Activated CD8-positive, alpha-beta T cell treated with anti-CD3 and anti-CD28 coated beads for 36 hours (primary cell): ENCODE measurements at places on chromosomes 5 and 9. TPM values are rescaled to one million over a fixed set of nuclear protein-coding genes. Genes with fewer than 3 reads are reported as not detected.
A peak's percentile ranks its signal among the peaks of the same experiment; 100 is the strongest.

- no peak for DNase-seq
Observed at GRCh38 chr5:2983583-2984300, 232.3 kb upstream of the IRX2 start.

GRCh38 chr5:92102313-92102712 is 719.2 kb upstream of the ARRDC3 start:
- DNase-seq, result no peak

DNA sequence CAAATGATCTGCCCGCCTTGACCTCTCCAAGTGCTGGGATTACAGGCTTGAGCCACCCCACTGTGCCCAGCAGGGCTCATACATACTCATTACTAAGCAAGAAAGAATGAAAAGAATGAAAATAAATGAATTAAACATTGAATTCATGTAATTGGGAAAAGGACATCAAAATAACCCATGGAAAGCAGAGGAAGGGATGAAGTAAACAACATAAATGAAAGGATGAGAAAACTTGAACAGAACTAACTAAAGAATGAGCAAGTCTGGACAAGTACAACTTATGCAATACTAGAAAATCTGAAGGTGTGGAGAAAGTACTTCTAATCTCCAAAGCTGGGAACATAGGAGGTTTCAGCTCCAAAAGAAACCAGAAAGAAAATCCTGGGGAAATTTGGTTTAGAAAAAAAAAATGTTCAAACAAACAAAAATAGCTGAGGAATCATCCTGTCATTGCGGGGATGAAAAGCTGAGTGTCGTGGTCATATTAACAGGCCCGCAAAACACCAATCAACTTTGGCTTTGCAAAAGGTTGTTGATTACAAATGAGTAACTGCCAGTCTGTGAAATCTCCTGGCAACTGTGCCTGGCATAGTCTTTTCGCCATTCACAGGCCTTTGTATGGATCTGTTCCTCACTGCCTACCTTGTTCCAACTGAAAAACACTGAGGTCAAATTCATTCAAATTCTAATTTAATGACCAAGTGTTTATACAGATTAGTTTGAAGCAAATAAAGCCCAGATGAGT is 2.3 kb upstream of the AK3 start:
- DNase-seq, result no peak

GRCh38 chr9:134858051-134858841 is 22.4 kb upstream of the FCN2 start:
- peak; percentile 73 for DNase-seq

DNA sequence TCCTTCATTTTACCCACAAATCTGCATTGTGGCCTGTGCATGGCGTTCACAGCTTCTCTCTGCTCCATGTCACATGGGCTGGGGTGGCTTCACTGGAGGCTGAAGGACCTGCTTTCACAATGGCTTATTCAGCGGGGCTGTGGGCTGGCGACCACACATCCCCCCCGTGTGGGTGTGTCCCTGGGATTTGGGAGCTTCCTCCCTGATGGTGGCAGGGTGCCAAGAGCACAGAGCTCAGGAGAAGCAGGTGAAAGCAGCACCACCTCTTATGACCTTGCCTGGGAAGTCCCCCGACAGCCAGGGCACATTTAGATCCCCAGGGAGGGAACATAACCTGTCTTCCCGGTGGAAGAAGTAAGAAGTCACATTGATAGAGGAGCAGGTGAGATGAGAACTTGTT is 5.0 kb upstream of the MED10 start:
- no peak for DNase-seq

- DNase-seq, result peak; percentile 65
Observed at GRCh38 chr9:98575379-98576346, 133.1 kb downstream of the GABBR2 start.

- DNase-seq, result peak; percentile 51
Observed at GRCh38 chr9:130451509-130452388, 7.0 kb downstream of the ASS1 start.

GRCh38 chr5:67774267-67774552 is 441.3 kb upstream of the PIK3R1 start:
- no peak for DNase-seq

The TMEM161B gene
- total RNA-seq, result 20.6 TPM

The NR4A3 gene
- total RNA-seq, result 113 TPM

The TAF1L gene
- not detected for total RNA-seq

The SMC5 gene
- 30.9 TPM for total RNA-seq
